WTC11 (cell line): ENCODE measurements at places on chromosomes 1 and 21.

- DNase-seq = no peak
These were observed 237.1 kb downstream of the HHIPL2 start for GRCh38 chr1:222310836-222311235.

GRCh38 chr1:179190861-179191260, 38.6 kb downstream of the ABL2 start:
- no peak for DNase-seq

DNA sequence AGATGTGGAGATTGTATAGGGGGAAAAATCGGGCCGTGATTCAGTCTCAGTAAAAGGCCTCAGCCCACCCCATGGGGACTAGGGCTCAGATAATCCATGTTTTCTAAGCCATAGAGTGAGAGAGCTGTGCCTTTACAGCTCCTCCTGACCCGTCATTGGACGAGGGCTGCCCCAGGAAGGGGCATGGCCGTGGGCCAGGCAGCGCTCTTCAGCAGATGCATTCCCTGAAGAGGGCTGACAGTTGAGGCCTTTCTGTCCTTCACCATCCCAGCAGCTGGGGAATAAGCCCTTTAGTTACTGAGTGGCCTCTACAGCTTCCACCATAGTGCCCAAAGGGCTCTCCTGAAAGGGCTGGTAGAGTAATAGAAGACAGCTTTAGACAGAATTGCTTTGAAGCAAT, 57.2 kb downstream of the ST3GAL3 start:
- peak; percentile 22 for DNase-seq

DNA sequence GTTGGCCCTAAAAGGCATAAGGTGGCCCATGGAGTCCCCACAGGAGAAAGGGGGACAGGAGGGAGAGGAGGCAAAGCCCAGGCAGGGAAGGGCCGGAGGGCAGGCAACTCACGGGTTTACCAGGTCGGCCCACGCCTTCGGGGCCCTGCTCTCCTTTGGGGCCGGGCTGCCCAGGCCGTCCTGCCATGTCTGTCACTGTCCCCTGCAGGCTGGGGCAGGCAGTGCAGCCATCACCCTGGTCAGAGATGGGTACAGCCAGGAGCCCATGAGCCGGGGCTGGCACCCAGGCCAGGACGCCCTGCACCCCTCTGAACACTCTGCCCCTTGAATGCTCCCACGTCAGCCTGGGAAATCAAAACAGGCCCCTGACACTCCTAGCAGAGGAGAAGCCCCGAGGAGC, 19.8 kb downstream of the COL16A1 start:
- peak; percentile 81 for DNase-seq

- no peak for DNase-seq
These were observed 32.4 kb downstream of the PSMG1 start for GRCh38 chr21:39150877-39151276.

DNA sequence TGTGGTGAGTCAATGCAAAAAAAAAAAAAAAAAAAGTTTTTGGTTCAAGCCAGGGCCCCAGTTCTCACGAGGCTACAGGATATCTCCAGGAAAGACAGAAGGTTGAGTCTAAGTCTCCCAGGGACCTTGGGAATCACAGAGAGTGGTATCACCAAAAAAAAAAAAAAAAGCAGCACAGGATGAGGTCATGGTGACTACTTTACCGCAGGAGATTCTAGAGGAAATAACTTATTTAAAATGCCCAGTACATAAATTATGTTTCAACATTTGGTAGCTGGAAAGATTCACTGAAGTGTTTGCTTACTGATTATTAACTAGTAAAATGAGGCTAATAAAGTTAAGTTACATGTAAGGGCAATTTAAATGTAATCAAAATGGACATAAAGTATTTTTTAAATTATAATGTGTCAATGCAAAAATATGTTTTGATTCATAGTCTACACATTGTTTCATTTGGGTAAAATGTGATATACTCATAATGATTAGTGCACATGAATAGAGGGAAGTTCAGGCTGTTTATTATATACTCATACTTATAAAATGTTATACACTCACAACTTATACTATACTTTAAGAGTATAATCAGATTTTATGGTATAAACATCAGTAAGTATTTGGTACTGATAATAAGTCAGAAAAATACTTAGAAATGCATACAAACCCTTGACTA, 84.1 kb downstream of the PLPPR5 start:
- DNase-seq = no peak

DNA sequence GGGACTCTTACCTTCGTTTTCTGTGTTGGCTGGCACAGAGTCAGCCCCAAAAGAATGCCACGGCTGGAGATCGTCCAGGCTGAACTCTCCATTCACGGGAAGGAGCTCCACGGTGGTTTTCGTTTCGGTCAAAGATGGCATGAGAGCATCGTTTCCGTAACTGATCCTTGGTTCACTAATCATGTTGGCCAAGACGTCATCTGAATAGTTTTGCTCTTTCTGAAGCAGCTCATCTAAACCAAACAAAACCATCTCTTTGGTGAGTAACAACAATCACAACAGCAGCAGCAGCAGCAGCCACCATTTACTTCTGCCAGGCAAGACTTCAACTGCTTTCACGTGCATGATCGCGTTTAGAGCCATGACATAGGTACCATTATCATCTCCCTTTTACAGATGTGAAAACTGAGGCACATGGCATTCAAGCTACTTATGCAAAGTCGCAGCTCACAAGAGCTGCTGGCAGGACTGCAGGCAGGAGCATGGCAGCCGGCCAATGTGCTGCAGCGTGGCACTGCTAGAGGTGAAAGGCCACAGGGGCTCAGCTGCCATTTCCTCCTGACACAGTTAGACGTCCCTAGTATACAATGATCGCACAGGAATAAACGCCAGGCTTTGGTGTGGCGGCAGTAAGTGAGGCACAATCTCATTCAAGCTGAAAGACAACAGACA, 177.1 kb downstream of the GABPA start:
- DNase-seq = no peak

GRCh38 chr1:244035358-244035757, 15.7 kb upstream of the ZBTB18 start:
- DNase-seq = no peak

DNA sequence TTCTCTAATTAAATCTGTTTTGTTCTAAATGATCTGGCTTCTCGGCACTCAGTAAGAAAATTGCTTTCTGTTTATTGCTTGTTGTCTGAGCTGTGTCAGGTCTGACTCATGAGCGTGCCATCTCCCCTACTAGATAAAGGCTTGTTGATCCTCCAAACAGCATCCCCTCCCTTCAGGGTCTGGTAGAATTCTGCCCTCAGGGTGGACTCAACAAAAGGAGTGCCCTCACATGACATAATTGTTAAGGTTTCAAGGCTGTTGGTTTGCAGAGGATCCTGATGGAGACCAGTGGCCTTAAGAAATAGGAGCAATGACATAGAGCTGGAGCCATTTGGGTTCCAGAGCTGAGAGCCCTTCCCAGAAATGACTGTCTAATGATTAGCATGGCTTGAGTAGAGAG, 36.0 kb upstream of the ATP2B4 start:
- DNase-seq = no peak

GRCh38 chr1:201774224-201774982, 54.6 kb upstream of the IPO9 start:
- no peak for DNase-seq

DNA sequence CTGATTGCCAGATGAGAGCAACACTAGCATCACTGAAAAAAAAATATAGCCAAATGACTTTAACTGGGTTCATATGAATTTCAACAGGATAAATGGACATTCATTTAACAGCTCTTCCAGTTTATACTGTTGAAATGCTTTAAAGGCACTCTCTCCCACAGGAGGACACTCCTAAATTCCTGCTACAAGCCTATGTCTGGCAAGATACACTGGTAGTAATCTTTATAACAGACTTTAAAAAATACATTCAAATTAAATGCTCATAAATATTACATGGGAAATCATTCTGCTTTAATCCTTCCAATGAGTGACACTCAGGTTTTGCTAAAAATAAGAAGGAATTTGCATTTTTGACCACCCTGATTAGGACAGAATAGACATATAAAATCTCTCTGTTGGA, 526.7 kb upstream of the ADAMTS5 start:
- DNase-seq = no peak

DNA sequence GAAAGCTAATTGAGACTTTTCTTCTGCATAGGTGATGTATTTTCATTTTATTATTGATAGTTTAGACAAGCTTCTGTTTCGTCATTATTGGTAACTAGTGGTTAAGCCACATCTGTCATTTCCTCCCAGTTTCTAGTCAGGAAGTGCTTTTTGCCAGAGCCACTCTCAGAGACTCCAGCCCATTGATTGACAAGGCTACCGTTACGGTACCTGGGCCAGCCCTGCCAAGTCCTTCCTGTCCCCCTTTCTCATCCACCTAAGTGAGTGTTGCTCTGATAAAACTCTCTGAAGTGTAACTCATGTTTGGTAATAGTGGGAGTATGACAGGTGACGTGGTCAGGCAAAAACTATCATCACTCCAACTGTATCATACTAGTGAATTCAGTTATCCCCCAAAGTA, 29.6 kb upstream of the AGL start:
- DNase-seq = no peak

DNA sequence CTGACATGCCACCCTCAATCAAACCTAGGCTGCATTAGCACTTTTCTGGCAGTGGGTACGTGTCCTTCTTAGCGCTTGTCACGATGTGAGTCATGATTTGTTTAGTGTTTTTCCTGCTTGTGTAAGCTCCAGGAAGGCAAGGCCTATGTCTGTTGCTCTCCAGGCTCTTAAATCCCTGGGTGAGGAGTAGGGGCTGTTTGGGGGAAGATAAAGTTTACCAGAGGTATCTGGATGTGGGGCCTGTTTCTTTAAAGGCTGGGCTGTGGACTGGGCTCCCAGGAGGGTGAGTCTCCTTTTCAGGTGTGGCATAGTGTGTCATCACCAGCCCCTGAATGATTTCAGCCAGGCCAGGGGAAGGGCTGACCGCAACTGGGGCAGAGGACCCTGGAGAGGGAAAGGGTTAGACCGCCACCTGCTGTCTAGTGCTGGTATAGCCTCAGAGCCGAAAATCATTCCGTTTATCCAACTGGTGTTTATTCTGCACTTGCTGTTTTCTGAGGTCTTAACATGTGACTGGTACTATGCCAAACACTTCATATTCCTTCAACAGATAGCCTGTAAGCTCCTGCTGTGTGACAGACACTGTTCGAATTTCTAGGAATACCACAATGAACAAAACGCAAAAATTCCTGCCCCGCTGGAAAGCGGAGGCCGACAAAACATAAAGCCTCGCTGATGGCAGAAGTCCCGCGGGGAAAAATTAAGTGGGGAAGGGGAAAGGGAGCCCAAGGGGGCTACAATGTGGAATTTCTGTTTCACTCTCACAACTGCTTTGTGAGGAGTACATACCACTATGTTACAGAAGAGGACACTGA, 9.7 kb downstream of the SERINC2 start:
- DNase-seq = peak; percentile 83

GRCh38 chr21:29777160-29777559, 162.6 kb downstream of the GRIK1 start:
- no peak for DNase-seq

DNA sequence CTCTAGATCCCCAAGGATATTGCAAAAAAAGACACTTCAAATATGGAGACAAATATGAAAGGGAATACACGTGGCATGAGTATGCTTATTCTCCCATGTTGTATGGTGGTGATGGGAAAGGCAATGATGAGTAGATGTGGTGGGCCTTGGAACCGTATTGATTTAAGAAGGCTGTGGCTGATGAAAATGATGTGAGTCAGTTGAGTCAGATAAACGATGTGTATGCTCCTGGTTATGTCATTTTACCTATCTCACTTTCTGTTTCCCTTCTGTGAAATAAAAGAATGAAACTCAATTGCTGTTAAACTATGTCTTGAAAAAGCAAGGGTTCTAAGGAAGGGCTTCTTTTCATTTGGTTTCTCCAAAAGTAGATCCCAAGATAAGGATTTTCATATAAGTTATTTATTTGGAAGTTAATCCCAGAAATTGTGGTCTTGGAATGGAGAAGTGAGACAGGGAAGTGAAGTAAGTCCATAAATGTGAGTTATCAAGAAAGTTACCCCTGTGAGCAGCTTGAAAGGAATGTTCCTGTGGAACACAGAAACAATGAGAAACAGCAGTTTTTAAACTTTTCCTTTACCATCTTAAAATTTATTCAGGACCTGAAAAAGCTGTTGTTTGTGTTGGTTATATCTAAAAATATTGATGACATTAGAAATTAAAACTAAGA, 292.0 kb downstream of the DUSP10 start:
- no peak for DNase-seq

- DNase-seq = no peak
These were observed 209.5 kb upstream of the C1orf174 start for GRCh38 chr1:4109628-4109940.
